Stimulated activated CD8-positive, alpha-beta memory T cell treated with anti-CD3 and anti-CD28 coated beads, Interleukin-4, amount 100 ng/mL, for 24 hours (primary cell): ENCODE measurements at places on chromosomes 4 and X.

DNA sequence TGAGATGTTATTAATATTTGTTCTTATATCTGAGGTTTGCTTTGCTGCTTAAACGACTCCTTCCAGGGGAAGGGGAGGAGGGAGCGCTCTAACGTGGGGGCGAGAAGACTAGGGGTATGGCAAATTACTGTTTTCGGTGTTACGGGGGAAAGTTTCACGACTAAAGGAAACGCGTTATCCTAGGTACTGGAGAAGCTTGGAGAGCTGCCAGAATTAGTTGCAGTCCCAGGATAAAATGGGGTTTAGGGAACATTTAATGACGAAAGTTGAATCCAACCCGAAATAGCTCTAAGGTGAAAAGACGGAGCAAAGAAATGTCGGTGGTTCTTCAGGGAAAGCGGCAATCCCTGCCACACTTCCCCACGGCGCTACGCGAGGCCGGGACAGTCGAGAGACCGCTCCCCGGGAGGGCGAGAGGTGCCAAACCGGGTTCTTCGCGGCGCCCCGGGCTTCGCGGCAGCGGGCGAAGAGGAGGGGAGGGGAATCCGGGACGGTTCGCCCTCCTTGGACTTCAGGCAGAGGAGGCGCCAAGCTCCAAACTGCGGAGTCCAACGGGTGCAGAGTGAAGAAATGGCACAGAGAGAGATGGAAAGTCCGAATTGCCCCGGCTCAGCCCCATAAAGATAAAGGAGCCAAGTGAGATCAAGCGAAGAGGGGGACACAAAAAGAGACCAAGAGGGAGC is 724 bp downstream of the THOC2 start:
- no peak for DNase-seq

DNA sequence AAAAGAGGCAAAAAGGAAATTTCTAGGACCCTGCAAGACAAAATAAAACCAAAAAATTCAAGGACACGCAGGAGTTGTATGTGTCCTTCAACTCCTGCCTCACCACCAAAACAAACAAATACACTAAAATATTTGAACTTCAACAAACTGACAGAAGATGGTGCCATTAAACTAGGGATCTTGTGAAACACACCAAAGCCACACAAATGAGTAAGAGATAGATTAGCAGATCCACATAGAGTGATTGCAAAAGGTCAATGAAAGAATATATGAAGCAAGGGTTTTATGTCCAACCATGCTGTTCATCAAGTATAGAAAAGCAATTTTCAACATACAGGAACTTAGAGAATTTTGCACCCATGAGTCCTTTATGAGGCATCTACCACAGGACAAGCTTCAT is 40.1 kb upstream of the SCML1 start:
- DNase-seq: no peak

- DNase-seq: no peak
Measured at GRCh38 chrX:8717354-8717753, 14.6 kb downstream of the ANOS1 start.

DNA sequence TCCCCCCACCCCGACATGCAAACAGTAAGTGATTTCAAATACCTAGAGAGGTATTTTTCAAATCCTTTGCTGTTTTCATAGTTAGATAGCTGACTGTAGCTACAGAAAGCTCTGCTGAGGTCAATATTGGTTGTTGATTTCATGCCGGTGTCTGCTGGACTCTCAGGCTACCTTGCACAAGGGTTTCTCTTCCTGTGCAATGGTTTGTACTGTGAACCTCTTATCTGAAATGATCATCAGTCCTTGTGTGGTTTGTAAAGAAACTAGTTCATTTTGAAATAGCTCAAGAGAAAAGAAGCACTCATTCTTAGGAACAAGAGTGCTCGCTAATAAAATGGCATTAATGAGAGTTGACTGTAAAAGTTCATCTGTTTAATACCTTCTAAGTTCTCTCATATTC is 2.1 kb downstream of the MTM1 start:
- DNase-seq: no peak

GRCh38 chrX:96314985-96315384 is 369.7 kb upstream of the DIAPH2 start:
- DNase-seq: no peak

- DNase-seq: no peak
Measured at GRCh38 chr4:129254126-129254525, 158.2 kb downstream of the C4orf33 start.

DNA sequence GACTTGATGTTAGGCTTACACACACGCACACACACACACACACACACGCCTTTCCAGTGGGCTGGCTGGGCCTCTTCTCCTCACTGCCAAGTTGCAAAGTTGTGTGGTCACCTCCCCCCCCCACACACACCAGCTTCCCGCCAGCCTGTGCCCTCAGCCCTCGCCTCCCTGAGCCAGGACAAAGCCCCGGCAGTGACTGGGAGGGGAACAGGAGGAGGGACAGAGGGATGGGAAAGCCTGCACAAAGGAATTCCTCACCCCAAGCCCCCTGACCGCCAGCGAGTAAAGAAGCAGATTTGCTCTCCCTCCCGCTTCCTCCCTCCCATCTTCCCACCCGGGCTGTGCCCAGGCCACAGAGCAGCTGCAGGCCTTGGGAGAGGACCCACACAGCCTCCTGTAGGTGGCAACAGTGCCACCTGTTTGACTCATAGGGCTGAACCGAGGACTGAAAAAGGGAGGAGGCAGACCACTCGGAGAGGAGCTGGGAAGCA is at the start of gene GDPD2:
GDPD2 (plus strand) TSS at position 464 of the 491 bp plus-strand sequence. CDS start 1,671 bp downstream, outside the sequence.
- no peak for DNase-seq

GRCh38 chrX:45889471-45889870 is 655.8 kb downstream of the ZNF674 start:
- DNase-seq: no peak

- DNase-seq: no peak
Measured at GRCh38 chrX:150236327-150236726, 126.8 kb upstream of the MAMLD1 start.

- DNase-seq: no peak
Measured at GRCh38 chrX:132022198-132022966, 720 bp upstream of the STK26 start.

DNA sequence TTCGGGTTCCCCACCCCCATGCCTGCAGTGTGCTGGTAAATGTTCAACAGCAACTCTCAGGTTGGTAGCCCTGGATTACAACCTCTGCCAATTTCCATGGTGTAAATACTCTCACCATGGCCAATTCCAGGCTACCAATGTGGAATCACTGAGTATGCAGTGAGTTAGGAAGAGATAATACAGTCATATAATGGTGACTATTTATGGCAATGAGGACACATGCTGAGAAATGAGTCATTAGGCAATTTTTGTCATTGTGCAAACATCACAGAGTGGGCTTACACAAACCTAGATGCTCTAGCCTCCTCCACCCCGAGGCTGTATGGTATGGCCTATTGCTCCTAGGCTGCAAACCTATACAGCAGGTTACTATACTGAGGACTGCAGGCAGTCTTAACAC is 4.6 kb upstream of the CLDN24 start:
- DNase-seq: no peak

- no peak for DNase-seq
Measured at GRCh38 chr4:126106658-126107057, 791.9 kb downstream of the FAT4 start.

DNA sequence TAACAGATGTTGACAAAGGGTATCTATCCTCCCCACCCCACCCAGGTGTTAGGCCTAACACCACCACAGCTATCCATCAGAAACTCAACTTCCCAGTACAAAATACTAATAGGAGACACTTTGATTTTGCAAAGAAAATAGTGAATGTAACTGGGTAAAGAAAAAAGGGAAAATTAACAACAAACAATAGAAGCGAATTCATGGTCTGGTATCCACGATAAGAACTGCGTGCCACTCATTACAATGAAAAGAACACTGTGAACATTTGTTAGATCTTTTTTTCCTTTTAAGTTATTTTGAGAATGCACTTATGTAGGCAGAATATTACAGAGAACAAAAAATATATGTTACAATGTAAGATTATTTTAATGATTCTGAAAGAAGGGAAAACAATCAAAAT is 12.0 kb downstream of the TSPAN5 start:
- DNase-seq: no peak

- no peak for DNase-seq
Measured at GRCh38 chrX:40290517-40290916, 192.8 kb upstream of the BCOR start.

DNA sequence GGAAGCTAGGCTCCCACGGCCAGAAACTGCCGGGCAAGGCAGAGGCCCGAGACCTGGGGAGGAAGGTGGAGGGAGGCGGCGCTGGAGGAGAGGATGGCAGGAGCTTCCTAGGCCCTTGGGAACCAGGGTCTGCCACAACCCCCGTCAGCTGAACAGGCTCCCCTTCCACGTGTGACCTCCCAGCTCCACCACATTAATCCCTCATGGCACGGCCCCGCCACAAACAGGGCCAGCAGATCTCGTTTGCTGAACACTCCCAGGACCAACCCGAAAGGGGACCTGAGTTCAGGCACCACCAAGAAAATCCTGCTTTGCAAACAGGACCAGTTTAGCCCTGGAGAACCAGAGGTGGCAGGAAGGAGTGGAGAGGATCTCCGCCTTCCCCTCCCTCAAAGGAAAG is 62.7 kb downstream of the FHDC1 start:
- DNase-seq: no peak

DNA sequence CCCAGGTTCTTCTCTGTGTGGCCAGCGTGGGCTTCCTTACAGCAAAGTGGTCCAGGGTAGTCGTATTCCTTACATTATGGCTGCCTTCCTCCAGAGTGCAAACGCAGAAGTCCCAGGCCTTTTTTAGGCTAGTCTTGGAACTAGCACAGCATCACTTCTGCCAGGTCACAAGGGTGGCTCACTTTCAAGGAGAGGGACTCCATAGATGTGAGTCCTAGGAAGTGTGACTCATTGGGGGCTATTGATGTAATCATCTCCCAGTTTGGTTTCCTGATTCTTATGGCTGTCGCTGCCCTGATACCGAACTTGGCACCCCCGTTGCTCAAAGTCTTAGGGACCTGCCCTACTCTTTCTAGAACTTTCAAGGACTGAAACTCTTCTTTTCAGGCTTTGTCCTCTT is 140.0 kb downstream of the DCK start:
- DNase-seq: no peak

DNA sequence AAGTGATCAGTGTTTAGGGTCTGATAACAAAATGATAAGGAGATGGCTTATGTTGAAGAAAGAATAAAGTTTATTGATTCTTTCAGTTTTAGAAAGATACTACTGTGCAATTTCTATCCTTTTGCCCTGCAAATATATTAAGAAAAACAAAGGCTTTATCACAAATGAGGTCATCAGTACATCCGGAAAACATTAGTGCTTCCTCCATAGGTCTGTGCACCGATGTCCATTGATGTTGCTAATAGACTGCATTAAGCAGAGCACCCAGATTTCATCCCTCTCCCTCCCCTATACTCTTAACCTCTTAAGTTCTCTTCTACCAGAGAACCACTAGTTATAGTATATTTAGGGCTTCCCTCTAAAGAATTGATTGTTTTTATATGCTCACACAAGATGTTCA is 53.7 kb upstream of the HHIP start:
- DNase-seq: no peak

- no peak for DNase-seq
Measured at GRCh38 chrX:71215338-71215912, 7.6 kb upstream of the GJB1 start.

DNA sequence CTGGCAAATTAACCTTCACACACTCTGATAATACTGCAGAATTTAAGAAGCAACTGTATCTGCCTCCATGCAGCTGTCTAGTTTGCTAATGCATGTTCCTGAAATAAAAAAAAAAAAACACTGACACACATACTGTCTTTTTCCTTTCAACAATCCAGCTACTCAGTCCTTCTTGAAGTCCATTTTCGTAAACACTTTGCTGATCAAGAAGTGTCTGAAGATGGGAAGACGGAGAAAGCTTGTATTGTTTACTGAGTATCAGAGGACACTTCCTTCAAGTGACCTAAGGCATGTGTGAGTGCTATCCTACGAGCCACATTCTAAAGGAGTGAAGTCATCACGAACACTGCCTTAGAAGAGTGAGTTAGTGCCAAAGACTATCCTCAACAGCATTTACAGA is 82.6 kb downstream of the LUZP4 start:
- no peak for DNase-seq

- DNase-seq: no peak
Measured at GRCh38 chr4:4820261-4820660, 39.2 kb upstream of the MSX1 start.

GRCh38 chr4:17722356-17722700 is 59.1 kb downstream of the FAM184B start:
- DNase-seq: no peak

GRCh38 chrX:71618303-71618721 is at the start of gene CXCR3:
Gene CXCR3 (minus strand): TSS chrX:71618511. CDS start chrX:71618449, 62 bp downstream.
- DNase-seq: peak; percentile 64

- no peak for DNase-seq
Measured at GRCh38 chr4:148341980-148342800, 100.0 kb downstream of the NR3C2 start.

- DNase-seq: no peak
Measured at GRCh38 chr4:5789141-5789540, 78.1 kb downstream of the EVC start.

DNA sequence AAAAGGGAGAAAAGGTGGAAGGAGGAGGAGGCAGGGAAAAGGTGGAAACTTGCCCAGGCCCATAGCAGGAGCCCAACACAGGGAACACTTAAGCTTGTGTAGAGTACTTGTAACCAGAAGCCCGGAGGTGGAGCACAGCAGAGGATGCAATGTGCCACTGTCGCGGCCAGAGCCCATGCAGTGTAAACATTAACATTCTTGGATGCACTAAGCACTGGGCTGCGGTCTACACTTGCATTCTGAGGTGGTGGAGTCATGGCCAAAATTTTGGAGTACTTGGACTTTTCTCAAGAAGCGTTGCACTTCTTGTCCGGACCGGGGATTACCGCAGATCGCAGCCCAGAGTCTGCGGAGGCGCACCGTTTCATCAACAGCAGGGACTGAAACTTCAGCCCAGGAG is 4.5 kb upstream of the RHOXF1 start:
- DNase-seq: no peak

- DNase-seq: no peak
Measured at GRCh38 chrX:84170931-84171330, 17.1 kb downstream of the RPS6KA6 start.

- DNase-seq: no peak
Measured at GRCh38 chr4:102501447-102501696, 213 bp downstream of the NFKB1 start.

DNA sequence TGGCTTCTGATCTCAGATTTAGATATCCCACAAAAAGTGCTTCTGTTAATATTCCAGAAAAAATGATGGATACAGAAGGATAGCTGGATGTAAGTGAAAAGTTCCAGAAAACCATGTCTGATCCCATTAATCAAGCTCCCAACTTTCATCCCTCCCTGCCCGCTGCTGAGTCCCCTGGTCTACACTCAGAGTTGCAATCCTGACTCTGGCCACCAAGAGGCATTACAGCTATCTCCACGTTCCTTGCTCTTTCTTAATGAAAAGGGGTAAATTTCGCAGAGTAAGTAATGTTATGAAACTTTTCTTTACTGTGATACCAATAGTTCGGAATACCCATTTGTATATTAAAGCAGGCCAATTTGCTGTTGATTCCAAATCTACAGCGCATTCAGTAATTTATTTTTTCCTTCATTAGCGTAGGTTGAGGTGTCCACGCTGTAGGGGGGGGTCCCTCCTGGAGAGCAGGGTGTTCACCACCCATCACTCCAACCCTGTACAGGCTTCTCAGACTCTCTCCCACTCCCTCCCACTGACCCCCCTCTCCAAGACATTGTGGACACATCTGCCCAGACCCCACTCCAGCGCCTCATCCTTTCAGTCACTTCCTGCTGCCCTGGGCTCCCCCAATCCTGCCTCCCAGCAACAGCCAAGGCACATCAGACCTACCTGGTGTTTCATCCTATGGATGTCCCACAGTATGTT is 55.1 kb downstream of the RAB40A start:
- DNase-seq: no peak

GRCh38 chr4:69754926-69755580 is 5.4 kb downstream of the SULT1B1 start:
- no peak for DNase-seq
